A549 treated with GW870086 at 1 μM for 4 hours (cell line): ENCODE measurements at places on chromosomes 3 and 15. TPM values are rescaled to one million over a fixed set of nuclear protein-coding genes. Genes with fewer than 3 reads are reported as not detected.

Gene CCR4
- 0.06 to 0.10 TPM (median 0.08 TPM) in 3 of 5 replicates, not detected in the others for total RNA-seq

Gene CHL1
- not detected in 5 replicates for total RNA-seq

Gene SPRED1
- 5.7 to 9.6 TPM (median 8.3 TPM) in 5 replicates for total RNA-seq

Gene SYNM
- 32.6 to 36.3 TPM (median 33.6 TPM) in 5 replicates for total RNA-seq

Gene RARB
- total RNA-seq, result 5.1 to 8.9 TPM (median 7.6 TPM) in 5 replicates

Gene FOXL2NB
- total RNA-seq, result 0.69 to 1.4 TPM (median 1.2 TPM) in 5 replicates

Gene C3orf70
- 0.02 TPM in 1 of 5 replicates, not detected in the others for total RNA-seq

Gene NCKIPSD
- 7.4 to 9.7 TPM (median 8.5 TPM) in 5 replicates for total RNA-seq

Gene PRR20G
- total RNA-seq, result 0.64 to 1.1 TPM (median 0.80 TPM) in 5 replicates

Gene ACTRT3
- 2.4 to 3.4 TPM (median 3.1 TPM) in 5 replicates for total RNA-seq

Gene SMCO1
- not detected in 5 replicates for total RNA-seq

Gene IL12A
- total RNA-seq, result 0.61 to 1.2 TPM (median 0.98 TPM) in 5 replicates

Gene P2RY1
- 0.43 to 0.60 TPM (median 0.50 TPM) in 5 replicates for total RNA-seq

Gene LRRN1
- not detected in 5 replicates for total RNA-seq

Gene TMEM207
- not detected in 5 replicates for total RNA-seq

Gene PEX5L
- not detected in 5 replicates for total RNA-seq

Gene XCR1
- total RNA-seq, result not detected in 5 replicates

Gene LINS1
- 10.1 to 13.0 TPM (median 12.0 TPM) in 5 replicates for total RNA-seq

Gene MESP1
- 1.7 to 7.3 TPM (median 5.2 TPM) in 5 replicates for total RNA-seq

Gene SLC27A2
- 26.6 to 32.2 TPM (median 29.2 TPM) in 5 replicates for total RNA-seq

Gene DUOXA2
- not detected in 5 replicates for total RNA-seq

Gene UBA7
- 0.32 to 1.0 TPM (median 0.60 TPM) in 5 replicates for total RNA-seq

Gene GABRG3
- total RNA-seq, result 0.15 to 0.81 TPM (median 0.31 TPM) in 4 of 5 replicates, not detected in the other

Gene MUSTN1
- total RNA-seq, result 0.35 TPM in 1 of 5 replicates, not detected in the others

Gene LIPH
- total RNA-seq, result 4.9 to 8.3 TPM (median 5.6 TPM) in 5 replicates

Gene PLSCR2
- total RNA-seq, result not detected in 5 replicates

Gene C15orf62
- 0.07 to 0.09 TPM in 2 of 5 replicates, not detected in the others for total RNA-seq

Gene SLC2A2
- total RNA-seq, result not detected in 5 replicates

Gene ZNF662
- total RNA-seq, result not detected in 5 replicates
